ENCODE measurements at places on chromosomes 16 and 17. TPM values are rescaled to one million over a fixed set of nuclear protein-coding genes. Genes with fewer than 3 reads are reported as not detected.

The SULT1A2 gene
- 3.1 TPM for total RNA-seq

DNA sequence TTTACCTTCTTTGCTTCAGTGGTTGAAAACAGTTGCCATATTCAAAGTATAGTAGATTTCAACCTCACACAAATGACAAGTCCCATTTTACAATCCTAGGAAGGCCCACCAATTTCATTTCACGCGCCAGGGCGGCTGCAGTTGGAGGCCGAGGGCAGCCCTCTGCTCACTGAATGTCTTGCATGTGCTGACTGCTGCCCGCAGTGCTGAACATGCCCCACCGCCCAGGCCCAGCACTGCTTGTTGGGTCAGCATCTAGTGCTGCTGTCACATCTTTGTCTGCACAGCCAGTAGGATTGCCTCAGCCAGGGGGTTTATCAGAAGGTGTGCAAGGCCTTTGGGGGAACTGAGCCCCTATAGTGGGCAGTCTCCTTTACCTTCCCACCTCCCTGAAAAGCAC lies 11.5 kb downstream of the SMCR8 start:
- H3K27me3 ChIP-seq = no peaks in the 10 kb centered on the region
- H3K4me3 ChIP-seq = no peak overlapping the region
- H3K27ac ChIP-seq = no peak overlapping the region
- H3K36me3 ChIP-seq = peaks cover 2% of the 10 kb centered on the region
- no peak for DNase-seq

DNA sequence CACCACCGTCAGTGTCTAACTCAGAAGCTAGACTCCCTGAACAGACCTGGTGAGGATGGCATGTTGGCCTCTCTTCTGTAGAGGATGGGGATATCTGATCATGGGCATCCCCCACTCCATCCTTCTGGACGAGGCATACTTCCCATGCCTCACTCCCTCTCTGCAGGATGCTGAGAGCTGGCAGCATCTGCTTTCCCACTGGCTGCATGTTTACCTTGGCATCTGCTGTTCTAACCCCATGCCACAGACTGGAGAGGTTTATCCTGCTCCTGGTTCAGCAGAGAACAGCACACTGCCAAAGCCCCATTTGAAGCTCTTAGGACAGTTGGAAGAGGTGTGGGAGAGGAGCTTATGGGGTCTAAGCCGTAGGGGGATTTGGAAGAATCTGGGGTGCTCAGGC lies 46.0 kb downstream of the YPEL2 start:
- no peak for DNase-seq
- H3K4me3 ChIP-seq = no peak overlapping the region
- H3K36me3 ChIP-seq = no peaks in the 10 kb centered on the region
- H3K27ac ChIP-seq = peak overlapping the region; percentile 8
- H3K27me3 ChIP-seq = no peaks in the 10 kb centered on the region

GRCh38 chr16:24988129-24988518 lies 27.0 kb downstream of the ARHGAP17 start:
- peak overlapping the region; percentile 8 for H3K27ac ChIP-seq
- no peak for DNase-seq
- H3K27me3 ChIP-seq = no peaks in the 10 kb centered on the region
- no peaks in the 10 kb centered on the region for H3K36me3 ChIP-seq
- no peak overlapping the region for H3K4me3 ChIP-seq
